Panc1 (cell line): ENCODE measurements at places on chromosomes 6 and 20. TPM values are rescaled to one million over a fixed set of nuclear protein-coding genes. Genes with fewer than 3 reads are reported as not detected.

The DSP gene
- total RNA-seq: 20.1 TPM

The OLIG3 gene
- total RNA-seq: not detected

The ERVFRD-1 gene
- total RNA-seq: not detected

The SLA2 gene
- total RNA-seq: 0.13 TPM

The SEMG1 gene
- not detected for total RNA-seq

The ZNF337 gene
- 9.1 TPM for total RNA-seq

The ARFGEF3 gene
- 1.5 TPM for total RNA-seq

The KCNQ5 gene
- 9.4 TPM for total RNA-seq

The THBD gene
- total RNA-seq: 0.26 TPM

The TMC2 gene
- total RNA-seq: not detected

The BTBD3 gene
- 27.6 TPM for total RNA-seq

The RNF144B gene
- total RNA-seq: 5.6 TPM

The C20orf202 gene
- total RNA-seq: not detected

The THBS2 gene
- total RNA-seq: 0.05 TPM

The SPDEF gene
- total RNA-seq: 1.6 TPM

The KIF25 gene
- total RNA-seq: 0.44 TPM

The INSM1 gene
- total RNA-seq: 0.05 TPM

The KIF13A gene
- total RNA-seq: 49.3 TPM

The ID1 gene
- 152 TPM for total RNA-seq

The SPATS1 gene
- total RNA-seq: not detected

The MTHFD1L gene
- 76.2 TPM for total RNA-seq

The OR2J3 gene
- not detected for total RNA-seq

The RUNX2 gene
- 7.0 TPM for total RNA-seq

The MPIG6B gene
- total RNA-seq: not detected

The TGM3 gene
- total RNA-seq: not detected

The SLC35D3 gene
- total RNA-seq: not detected

The CHD6 gene
- total RNA-seq: 21.3 TPM

The SLC12A5 gene
- total RNA-seq: 11.8 TPM

The PACSIN1 gene
- total RNA-seq: 0.18 TPM

The CLIC5 gene
- 0.05 TPM for total RNA-seq

The RFX6 gene
- total RNA-seq: not detected

The PSORS1C1 gene
- total RNA-seq: 2.9 TPM

The RIMS4 gene
- total RNA-seq: 4.0 TPM

The CALHM6 gene
- not detected for total RNA-seq

The MEP1A gene
- not detected for total RNA-seq

The EPPIN gene
- not detected for total RNA-seq

The ACSS2 gene
- 25.4 TPM for total RNA-seq

The SPAG4 gene
- total RNA-seq: 17.6 TPM

The PTCRA gene
- total RNA-seq: not detected

The BPIFB2 gene
- total RNA-seq: not detected

The MAP3K5 gene
- total RNA-seq: 8.1 TPM

The HSPA1L gene
- 2.8 TPM for total RNA-seq

The PTK6 gene
- 6.5 TPM for total RNA-seq

The TSHZ2 gene
- total RNA-seq: 0.36 TPM

The CSTF1 gene
- 46.3 TPM for total RNA-seq

The BTNL2 gene
- total RNA-seq: not detected

The SAPCD1 gene
- total RNA-seq: 6.3 TPM

The GNMT gene
- total RNA-seq: 0.72 TPM

The DOP1A gene
- 13.4 TPM for total RNA-seq

The PDE7B gene
- total RNA-seq: 0.03 TPM

The CRISP3 gene
- total RNA-seq: not detected

The OR2B6 gene
- 0.26 TPM for total RNA-seq

The SPATA25 gene
- 1.8 TPM for total RNA-seq

The CST2 gene
- total RNA-seq: not detected

The LCA5 gene
- 7.0 TPM for total RNA-seq

The ADA gene
- total RNA-seq: 53.8 TPM

The LBP gene
- 0.15 TPM for total RNA-seq

The SEL1L2 gene
- not detected for total RNA-seq
